Cerebellar cortex (tissue), 1 donor: ENCODE measurements at places on chromosomes 7 and 10.

GRCh38 chr7:29095631-29096445 lies 50.5 kb downstream of the CPVL start:
- no peak for DNase-seq

- DNase-seq: no peak
Observed at GRCh38 chr10:117454502-117454901, 79.3 kb upstream of the PDZD8 start.

DNA sequence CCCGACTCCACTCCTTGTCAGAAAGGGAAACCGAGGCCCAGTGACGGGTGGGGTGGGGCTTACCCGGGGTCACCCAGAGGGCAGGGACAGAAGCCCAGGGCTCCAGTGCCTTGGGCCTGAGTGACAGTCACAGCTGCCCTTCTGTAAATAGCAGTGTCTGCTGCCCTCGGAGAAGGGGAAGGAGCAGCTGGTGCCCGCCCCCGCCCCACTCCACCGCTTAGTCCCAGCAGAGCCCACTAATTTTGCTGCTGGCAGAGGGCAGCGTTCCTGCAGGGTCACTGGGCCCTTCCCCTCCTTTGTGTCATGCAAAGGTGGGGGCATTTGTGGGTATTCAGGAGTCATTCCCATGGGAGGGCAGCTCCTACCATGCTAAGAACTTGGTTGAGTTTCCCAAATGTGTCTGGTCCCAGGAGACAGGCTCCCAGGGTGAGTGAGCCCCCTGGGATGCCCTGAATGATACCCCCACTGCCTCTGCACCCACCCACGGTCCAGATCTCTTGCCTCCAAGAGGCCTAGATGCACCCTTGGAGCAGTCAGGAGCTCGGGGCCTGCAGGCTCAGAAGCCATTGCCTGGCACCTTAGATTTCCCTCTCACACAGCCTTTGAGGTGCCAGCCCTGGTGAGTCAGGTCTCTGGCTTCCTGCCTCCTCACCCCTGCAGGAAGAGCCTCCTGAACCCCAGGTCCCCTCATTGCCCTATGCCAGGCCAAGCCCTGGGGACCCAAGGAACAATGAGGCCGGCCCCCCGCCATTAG lies 17.2 kb downstream of the SH2B2 start:
- no peak for DNase-seq

- no peak for DNase-seq
Observed at GRCh38 chr7:90931986-90932916, 332.0 kb upstream of the FZD1 start.

GRCh38 chr10:29828956-29829355 lies 194.2 kb upstream of the SVIL start:
- no peak for DNase-seq
